ENCODE measurements at places on chromosomes 3 and 15.

DNA sequence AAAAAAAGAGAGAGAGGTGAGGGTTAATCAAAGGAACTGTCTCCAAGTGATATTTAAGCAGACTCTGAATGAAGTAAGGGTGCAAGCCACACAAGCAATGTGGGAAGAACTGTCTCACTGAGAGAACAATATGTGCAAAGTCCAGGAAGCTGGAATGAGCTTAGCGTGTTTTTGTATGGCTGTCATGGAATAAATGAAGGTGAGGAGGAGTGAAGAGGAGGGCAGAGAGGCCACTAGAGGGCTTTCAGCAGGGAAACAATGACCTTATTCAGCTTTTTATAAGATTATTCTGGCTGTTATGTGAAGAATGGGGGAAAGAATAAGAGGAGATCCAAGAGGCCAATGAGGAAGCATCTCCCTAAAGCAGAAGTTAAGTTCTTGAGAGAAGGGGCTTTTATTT is 86.9 kb upstream of the COL8A1 start:
- no peak for DNase-seq

DNA sequence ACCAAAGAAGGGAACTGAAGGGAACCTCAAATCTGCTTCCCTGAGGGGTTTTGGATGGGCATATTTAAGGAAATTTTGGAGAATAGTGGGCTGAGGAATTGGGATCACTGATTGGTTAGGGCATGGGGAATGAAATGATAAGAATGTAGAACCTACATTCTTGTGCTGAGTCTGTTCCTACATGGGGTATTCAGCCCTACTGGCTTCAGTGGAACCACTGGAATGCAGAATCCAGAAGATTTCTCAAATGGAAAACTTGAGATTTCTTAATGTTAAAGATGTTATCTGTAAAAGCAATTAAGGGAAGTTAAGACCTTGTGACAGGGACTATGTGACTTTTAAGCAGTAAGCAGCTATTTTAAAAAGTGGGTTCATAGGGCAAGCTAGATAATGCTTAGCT is 1062.4 kb downstream of the AGBL1 start:
- no peak for DNase-seq

GRCh38 chr3:153028381-153028780 is 133.6 kb upstream of the RAP2B start:
- DNase-seq, result no peak

- DNase-seq, result no peak
Measured at GRCh38 chr15:88702983-88703382, 64.2 kb downstream of the ISG20 start.

DNA sequence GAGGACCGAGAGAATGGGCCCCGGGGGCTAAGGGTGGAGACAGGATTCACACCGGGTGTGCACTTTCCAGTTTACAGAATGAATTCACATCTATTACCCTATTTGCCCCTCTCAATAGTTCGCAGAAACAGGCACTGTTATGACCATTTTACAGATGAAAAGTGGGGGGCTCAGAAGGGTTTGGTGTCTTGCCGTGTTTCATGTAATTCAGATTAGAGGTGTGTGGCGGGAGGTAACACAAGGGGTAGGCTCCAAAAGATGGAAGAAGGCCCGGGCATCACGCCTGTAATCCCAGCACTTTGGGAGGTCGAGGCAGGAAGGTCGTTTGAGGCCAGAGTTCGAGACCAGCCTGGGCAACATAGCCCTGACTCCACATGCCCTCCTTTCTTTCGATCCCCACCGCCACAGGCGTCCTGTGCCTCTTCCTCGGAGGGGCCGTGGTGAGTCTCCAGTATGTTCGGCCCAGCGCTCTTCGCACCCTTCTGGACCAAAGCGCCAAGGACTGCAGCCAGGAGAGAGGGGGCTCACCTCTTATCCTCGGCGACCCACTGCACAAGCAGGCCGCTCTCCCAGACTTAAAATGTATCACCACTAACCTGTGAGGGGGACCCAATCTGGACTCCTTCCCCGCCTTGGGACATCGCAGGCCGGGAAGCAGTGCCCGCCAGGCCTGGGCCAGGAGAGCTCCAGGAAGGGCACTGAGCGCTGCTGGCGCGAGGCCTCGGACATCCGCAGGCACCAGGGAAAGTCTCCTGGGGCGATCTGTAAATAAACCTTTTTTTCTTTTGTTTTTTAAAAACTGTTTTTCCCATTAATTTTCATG is 3.4 kb downstream of the DUOXA2 start:
- DNase-seq, result no peak

- no peak for DNase-seq
Measured at GRCh38 chr3:71956069-71956340, 171.1 kb upstream of the PROK2 start.

GRCh38 chr15:93570527-93570926 is 481.5 kb upstream of the RGMA start:
- no peak for DNase-seq

DNA sequence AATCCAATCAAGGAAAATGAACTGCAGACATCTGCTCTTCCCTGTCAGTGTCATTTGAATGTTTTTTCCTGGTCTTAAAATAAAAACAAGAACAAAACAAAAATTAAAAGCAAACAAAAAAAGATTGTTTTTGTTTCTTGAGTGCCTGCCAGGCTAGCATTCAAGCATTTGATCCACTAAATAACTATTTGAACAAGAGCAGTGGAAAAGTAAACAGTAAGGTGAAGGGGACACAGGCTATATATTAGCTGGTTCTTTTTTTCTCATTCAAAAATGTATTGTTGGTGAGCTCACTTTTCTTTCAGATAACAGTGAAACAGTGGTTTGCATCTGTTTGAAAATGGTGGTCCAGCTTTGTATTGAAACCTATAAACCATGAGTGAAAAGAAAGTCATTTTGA is 586.9 kb upstream of the SGO1 start:
- no peak for DNase-seq

DNA sequence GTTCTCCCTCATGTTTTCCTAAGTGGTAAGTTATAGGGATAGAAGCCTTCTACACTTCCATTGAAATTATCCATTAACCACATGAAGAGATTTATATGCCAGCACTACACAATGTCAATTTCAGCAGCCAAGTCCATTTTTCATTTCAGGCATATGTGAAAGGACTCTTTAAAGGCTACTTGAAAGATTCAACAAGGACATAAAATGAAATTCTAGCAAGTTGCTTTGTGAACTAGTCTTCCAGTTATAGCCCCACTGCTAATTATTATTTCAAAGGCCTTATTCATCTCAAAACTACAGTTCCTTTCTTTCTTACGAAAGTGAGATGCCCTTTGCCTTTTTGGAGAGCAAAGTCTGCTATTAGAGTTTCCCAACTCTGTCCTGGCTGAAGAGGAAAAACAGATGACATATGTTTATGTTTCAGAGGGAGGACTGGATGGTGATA is 66.0 kb upstream of the SLC2A2 start:
- no peak for DNase-seq

- no peak for DNase-seq
Measured at GRCh38 chr15:25880411-25880810, 17.3 kb upstream of the ATP10A start.

DNA sequence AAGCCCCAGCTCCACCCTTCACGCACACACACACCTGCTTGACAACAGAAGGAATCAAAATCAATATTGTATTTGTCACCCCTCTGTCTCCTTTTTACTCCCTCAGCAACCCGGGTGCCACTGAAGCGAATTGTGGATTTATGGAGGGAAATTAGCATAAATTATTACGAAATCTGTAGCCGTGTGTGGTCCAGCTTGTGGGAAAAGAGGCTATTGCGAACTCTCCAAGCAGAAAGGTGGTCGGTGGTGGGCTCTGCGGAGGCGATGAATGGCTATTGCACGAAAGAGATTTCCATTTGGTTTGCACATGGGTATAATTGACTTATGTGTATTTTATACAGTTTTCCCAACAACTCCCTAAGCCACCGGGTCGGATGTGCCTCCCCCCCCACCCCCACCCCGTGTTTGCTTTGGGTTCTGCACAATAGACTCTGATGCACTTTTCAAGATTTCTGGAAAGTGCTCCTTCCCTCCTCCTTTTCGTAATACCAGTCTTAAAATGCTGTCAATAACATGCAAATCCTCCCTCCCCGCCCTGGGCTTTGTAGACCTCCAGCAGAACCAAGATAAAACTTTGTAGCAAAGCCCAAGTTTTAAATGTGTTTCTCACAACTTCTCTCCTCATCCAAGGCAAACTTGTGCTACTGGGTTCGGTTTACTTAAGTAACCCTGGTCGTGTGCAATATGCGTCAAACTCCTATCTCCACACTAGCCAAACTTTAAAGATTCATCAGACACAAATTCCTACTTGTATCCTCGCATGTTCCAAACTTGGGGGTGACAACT is 3.1 kb upstream of the FOXB1 start:
- no peak for DNase-seq

DNA sequence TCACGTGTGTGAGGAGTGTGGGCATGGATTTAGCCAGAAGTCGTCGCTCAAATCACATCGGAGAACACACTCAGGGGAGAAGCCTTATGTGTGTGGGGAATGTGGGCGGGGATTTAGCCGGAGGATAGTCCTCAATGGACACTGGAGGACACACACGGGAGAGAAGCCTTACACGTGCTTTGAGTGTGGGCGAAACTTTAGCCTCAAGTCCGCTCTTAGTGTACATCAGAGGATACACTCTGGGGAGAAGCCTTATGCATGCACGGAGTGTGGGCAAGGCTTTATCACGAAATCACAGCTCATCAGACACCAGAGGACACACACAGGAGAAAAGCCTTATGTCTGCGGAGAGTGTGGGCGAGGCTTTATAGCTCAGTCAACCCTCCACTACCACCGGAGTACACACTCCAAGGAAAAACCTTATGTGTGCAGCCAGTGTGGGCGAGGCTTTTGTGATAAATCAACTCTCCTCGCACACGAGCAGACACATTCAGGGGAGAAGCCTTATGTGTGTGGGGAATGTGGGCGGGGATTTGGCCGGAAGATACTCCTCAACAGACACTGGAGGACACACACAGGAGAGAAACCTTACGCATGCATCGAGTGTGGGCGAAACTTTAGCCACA is 28.1 kb downstream of the ZNF589 start:
- DNase-seq, result peak; percentile 69

DNA sequence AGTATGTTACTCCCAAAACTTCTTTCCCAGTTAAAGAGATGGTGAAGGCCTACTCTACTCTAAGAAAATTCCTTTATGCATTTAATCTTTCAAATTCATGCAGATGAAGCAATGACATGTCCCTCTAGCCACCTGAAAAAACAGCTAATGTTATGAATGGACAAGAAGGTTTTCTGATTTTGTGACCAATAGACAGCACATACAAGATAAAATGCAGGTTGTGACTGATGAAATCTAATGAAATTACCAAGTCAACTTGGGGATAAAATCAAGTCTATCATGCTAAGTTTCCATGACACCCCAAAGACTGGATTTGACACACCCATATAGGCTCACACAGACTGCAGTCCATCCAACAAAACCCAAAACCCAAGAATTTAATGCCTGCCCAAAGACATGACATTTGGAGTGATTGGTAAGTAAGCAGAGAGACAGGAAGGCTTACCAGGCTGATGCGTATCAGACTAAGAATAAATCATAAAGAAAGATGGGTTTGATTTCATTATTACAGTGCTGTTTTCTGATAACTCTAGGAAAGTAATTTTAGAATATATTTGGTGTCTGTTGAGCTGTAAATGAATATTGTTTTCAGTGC is 26.4 kb downstream of the CD47 start:
- DNase-seq, result no peak

DNA sequence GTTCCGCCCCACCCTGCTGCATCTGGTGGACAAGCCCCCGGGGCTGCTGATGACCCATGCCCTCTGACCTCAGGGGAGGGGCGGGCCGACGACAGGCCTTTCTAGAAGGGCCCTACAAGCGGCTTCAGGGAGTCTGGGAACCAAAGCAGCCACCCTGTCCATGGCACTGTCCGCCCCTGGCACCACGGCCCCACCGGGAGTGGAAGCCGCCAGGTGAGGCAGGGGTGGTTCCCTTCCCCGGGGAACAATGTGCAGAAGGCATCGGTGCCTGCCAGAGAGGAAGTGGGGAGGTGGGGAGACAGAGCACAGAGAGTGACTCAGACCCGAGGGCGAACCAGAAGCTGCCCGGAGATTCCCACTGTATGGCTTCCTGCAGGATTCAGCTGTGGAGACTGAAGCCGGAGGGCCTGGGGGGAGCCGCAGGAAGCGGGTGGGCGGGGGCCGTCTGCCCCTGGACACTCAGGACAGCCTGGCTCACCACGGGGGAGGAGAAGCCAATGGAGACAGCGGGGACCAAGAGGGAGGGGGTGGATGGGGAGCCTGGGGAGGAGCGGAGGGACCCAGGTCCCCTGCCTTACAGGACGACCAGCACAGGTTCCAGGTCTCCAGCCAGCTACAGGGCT is 134.0 kb downstream of the TPRA1 start:
- no peak for DNase-seq

DNA sequence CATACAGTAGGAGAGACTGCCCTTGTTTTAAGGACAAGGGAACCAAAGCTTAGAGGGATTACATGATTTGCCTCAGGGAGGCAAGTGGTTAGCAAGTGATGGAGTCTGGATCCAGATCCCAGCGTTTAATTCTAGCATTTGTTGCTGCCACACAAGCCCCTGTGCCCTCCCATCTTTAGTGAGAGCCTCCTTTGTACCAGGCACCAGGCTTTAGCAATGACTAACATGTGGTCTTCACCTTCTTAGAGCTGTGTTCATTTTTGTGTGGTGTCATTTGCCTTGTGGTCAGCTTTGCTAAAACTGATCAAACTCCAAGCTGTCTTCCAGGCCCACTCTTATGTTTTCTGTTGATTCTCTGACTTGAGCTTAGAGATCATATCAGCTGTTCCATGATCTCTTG is 290.5 kb downstream of the RPLP1 start:
- DNase-seq, result no peak

DNA sequence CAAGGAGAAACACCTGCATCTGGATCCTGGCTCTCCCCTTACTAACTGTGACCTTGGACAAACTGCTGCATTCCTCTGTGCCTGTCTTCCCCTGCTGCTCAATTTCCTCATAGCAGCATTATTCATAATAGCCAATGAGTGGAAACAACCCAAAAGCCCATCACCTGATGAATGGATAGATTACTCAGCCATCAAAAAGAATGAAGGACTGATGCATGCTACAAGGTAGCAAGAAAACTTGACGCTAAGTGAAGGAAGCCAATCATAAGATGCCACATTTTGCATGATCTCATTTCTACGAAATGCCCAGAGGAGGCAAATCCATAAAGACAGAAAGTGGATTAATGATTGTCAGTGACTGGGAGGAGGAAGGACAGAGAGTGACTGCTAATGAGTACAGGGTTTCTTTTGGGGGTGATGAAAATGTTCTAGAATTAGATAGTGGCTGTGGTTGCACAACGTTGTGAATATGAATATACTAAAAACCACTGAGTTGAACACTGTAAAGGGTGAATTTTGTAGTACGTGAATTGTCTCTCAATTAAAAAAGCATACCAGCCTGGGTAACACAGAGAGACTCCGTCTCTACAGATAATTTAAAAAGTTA is 11.2 kb downstream of the IGDCC4 start:
- DNase-seq, result no peak

DNA sequence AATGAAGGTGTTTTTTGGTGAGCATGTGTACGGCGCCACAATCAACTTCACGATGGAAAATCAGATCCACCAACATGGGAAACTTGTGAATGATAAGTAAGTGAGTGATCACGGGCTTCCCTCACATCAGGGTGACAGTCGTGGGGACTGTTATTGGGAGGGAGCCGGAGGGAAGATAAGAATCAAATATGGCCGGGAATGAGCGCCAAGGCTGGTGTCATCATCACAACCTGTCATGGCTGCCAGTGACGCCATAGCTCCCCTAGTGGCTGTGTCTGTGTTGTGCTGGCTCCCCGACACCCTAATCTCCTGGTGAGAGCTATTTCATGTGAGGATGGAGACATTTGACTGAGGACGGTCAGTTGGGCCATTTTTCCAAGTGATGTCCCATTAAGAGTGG is 168.5 kb downstream of the SV2B start:
- no peak for DNase-seq
